ENCODE measurements at places on chromosomes 5 and 9.

DNA sequence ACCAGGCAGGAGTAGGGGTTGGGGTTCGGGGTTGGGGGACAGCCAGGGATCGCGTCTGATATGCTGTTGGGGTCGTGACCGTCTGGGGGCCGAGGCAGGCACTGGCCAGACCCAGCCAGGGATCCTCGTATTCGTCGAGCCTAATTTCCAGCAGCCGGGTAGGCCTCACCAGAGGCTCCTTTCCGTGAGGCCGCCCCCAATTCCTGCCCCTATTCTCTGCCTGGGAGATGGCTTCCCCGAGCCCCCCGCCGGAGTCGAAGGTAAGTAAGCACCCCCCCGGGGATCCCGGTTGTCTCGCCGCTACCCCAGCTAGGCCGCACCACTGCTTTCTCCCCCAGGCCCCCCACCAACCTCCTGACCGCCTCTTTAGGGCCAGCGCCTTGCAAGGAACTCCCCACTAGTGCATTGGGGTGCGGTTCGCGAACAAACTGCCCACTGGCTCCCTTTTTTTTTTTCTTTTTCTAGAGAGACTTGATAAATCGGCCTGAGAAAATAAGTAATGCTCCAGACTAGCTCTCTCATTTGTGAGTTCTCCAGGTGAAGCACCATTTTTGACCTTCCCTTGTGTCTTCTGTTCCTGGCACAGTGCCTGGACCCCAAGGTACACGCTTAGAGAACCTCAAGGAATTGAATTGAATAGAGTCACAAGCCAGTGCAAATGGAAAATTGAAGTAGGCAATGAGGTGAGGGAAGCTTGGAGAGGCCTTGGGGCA is 435 bp downstream of the ZNF189 start:
- peak; percentile 59 for DNase-seq

DNA sequence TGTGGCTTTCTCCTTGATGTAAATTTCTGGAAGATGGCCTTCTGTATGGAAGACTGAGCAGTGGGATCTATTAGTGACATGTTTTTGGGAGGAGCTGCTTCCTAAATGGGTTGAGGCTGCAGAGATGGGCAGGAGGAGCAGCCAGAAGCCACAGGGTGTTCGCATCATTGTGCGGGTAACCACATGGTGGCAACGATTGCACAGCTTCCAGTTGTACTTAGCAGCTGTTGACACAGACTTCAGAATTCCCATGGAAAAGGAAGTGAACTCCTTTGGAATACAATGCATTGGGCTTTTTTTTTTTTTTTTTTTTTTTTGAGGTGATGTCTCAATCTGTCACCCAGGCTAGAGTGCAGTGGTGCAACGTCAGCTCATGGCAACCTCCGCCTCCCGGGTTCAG is 297.3 kb downstream of the NR3C1 start:
- DNase-seq: no peak

DNA sequence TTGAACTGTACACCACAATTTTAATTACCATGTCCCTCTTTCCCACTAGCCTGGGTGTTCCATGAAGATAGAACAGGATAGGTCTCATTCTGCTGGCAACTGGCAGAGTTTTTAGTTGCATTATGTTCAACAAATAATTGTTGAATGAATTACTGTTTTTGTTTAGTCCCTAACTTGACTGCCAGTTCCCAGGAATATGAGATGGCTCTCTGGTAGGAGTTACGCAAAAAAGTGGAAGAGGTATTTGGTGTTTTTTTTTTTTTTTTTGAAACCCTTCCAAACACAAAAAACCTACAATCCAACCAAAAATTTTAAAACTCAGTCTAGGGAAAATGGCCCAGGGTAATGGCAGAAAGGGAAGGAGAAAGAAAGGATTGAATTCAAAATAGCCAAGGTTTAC is 153.6 kb downstream of the GNAQ start:
- DNase-seq: no peak

- DNase-seq: no peak
Observed at GRCh38 chr9:16553869-16554540, 316.5 kb downstream of the BNC2 start.

GRCh38 chr5:148740079-148740858 is 85.9 kb upstream of the HTR4 start:
- no peak for DNase-seq

GRCh38 chr5:580436-580835 is 31.7 kb upstream of the CEP72 start:
- no peak for DNase-seq

DNA sequence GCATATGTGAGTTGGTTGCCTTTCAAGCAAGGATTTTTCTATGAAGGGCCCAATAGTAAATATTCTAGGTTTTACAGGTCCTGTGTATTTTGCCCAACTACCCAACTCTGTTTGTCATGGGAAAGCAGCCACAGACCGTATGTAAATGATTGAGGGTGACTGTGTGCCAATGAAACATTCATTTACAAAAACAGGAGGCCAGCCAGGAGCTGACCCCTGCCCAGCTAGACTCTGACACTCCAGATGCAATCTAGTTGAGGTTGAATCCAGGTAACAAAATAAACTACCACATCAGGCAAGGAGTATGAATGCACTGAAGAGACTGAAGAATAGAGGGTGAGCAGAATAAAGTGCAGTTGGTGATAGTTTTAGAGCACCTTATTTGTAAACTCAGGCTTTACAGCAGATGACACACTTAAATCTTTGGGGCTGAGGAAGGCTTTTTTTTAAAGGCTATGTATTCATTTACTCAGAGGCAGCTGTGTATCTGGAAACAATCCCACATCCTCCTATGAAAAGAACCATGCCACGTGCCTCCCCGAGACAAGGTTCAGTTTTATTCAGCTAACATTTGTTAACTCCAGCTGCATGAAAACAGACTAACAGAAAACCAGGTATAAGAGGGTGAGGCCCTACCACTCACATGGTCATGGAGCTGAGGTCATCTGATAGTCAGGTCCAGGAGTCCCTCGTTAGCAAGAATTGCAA is 60.7 kb downstream of the SLC1A1 start:
- no peak for DNase-seq

- DNase-seq: no peak
Observed at GRCh38 chr5:77492653-77493000, 511 bp upstream of the WDR41 start.

DNA sequence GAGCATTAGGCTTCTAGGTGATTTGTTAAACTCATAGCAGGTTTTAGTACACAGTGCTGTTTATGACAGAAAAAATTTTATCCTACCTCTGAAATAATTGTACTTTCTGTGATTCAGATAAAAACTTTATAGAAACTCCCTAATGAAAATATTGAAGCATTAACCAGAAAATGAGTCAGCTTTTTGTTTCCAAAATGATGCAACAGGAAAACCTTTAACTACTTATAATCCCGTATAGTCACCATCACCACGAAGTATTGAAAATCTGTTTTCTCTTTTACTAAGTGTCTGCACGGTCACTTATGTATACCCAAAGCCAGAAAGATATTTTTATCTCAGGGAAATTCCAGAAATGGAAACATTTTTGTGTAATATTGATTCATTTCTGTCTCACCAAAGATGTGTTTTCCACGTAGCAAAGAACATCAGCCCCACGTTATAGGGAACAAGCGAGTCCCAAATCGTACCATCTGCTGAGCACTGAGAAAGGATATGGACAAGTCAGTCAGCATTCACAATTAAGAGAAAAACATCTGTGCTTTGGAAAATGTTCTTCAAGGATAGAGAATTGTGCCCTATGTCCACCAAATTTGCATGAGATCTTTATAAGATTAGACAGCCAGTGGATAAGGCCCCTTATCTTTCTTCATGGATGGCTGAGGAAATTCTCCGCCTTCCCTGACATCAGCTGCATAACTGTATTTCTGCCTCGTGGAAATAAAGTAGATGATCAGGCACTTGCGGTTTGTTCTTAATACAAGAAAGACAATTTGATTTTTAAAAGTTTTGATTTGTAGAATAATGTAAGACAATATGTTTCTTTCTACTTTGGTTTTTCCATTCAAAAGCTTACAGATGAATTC is 41.9 kb downstream of the TNFAIP8 start:
- no peak for DNase-seq

DNA sequence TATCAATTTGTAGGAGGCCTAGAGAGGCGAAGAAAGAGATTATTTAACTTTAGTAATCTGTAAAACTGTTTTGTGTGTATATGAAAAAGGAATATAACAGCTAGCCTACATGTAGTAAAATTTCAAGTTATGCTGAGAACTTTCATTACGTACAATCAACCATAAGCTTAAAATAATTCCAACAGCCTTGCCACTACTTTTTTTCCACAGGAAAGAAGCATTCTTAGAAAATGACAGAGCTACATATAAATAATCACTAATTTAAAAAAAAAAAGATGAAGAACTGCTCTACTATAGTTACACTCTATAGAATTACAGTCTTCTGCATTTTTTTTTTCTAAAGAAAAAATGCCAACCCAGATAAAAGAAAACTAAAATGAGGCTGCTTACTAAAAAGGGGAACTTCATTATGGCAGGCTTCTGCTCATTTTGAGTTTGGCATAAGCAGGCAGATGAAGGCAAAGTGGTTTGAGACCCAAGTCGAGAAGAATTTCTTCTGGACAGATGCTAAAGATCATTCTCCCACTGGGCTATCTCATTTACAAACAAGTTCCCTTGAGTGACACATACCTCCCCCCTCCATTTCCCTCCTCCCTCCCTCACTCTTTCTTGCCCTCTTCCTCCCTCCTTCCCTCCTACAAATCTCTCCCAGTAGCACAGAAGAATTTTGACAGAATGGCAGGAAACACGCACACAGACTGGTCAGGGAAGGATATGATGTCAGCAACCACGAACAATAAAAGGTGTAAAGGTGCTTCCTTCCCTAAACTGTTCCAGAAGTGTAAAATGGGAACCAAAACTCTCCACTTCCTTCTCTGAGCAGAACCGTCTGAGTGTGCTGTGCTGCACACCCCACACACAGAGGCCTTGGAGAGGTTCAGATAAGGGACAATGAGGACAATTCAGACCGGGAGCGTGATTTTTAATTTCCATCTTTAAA is 56.1 kb downstream of the MEF2C start:
- no peak for DNase-seq

DNA sequence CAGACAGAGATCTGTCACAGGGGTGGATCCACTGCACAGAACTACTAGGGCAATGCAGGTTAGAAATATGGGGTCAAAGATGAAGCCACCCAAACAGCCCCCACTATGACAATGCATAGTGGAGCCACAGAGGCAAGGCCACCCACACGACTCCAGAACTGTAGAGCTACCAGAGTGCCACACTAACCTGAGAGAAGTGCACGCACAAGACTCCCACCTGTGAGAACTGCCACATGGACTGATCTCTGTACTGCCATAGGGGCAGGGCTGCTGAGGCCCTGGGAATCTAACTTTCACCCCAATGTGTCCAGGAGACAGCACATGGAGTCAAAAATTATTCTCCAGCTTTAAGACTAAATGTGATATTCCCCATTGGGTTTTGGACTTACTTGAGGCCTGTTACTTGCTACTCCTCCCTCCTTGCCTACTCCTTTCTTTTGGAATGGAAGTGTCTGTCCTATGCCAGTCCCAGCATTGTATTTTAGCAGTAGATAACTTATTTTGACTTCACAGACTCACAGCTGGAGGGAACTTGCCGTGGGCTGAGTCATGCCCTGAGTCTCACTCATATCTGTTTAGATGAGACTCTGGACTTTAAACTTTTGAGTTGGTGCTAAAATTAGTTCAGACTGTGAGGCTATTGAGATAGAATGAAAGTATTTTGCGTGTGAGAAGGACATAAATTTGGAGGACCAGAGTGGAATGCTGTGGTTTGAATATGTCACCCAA is 853.3 kb downstream of the MAT2B start:
- no peak for DNase-seq

GRCh38 chr9:88831713-88832407 is 159.4 kb upstream of the S1PR3 start:
- no peak for DNase-seq

DNA sequence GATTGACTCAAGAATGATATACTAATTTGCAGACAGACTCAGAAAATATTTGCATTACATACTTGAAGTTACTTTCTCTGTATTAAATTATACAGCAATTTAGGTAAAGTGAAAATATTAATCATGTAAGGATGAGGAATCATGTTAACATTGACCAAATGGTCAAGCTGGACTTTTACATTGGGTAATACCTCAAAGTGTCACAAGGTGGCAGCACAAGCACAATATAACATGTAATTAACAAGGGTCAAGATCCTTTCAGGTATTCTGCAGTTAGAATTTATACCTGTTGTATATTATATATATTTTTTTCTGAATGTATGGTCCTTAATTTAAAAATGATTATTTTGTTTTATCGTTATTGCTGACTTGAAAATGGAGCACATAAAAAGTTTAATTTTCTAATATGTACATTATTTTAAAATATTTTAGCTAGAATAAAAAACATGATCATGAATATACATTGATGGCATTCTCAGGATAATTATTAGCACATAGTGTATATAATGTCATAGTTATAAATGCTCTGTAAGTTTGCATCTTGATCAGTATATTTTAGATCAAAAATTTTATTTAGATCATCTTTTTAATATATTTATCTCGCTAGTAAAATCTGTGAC is 8.6 kb downstream of the HAPLN1 start:
- DNase-seq: no peak

DNA sequence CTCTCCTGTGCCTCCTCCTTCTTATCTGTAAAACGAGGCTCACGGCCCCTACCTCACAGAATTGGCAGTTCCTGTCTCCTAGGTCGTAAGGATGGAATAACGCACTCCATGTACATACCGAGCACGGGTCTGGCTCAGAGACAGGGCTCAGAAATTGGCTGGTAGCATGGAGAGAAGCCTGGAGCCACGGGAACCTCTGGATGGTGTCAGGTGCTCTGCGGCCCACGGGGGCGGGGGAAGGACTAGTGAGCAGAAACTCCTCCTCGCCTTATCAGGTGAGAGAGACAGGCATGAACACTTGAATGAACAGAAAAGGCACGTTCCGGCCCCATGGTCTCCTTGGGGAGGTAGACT is 15.4 kb upstream of the C5orf47 start:
- no peak for DNase-seq

GRCh38 chr9:130830231-130830760 is 4.8 kb upstream of the ABL1 start:
- DNase-seq: no peak

- DNase-seq: no peak
Observed at GRCh38 chr5:949815-950560, 57.3 kb downstream of the TRIP13 start.

DNA sequence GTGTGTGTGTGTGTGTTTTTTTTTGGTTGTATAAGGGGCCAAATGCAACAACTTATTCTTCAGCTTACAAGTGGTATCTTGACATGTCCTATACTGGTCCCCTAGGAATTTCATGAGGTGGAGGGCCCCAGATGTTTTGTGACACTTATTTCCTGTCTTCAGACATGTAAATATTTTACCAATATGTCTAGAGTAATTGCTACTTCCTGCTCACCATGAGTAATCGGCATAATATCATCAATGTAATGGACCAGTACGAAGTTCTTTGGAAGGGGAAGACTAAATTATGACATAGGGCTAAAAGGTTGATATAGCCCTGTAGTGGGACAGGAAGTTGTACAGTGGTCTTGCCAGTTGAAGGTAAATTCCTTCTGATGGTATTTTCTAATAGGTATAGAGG is 3.7 kb upstream of the OTULIN start:
- no peak for DNase-seq

- no peak for DNase-seq
Observed at GRCh38 chr5:171152382-171152781, 156.7 kb upstream of the TLX3 start.
